ENCODE measurements at places on chromosomes 7 and 10.

- DNase-seq: no peak
Observed at GRCh38 chr7:153698046-153698445, 354.2 kb upstream of the DPP6 start.

DNA sequence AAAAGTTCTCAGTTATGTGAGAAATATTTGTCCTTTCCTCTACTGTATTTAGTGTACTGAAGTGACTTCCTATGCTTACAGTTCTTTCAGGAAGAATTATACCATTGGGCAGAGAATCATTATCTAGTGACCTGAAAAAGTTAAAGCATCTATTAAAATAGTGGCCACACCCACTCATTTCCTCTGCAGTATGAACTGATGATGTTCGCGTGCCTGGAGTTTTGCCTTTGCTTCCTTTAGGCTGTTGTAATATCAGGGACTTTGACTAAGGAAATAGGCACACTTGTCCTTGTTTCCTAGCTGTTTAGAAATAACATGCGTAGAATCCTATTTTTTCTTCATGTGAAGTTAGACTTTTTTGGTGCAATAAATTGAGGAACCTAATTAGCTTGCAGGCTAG lies 100.7 kb downstream of the ZMYND11 start:
- peak; percentile 39 for DNase-seq

DNA sequence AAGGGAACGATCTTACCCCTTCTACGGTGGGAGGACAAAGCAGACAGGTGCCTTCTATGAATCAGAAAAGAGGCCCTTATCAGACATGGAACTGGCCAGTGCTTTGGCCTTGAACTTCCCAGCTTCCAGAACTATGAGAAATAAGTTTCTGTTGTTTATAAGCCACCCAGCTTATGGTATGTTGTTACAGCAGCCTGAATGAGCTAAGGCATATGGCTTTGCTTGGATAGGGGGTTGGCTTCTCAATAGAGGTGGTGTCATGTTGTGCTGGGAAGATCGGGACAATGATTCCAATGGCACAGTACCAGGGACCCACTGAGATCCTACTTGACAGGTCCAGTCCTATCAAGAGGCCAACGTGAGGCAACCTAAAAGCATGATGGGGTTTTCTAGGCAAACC lies 183.4 kb upstream of the BMPER start:
- DNase-seq: no peak

DNA sequence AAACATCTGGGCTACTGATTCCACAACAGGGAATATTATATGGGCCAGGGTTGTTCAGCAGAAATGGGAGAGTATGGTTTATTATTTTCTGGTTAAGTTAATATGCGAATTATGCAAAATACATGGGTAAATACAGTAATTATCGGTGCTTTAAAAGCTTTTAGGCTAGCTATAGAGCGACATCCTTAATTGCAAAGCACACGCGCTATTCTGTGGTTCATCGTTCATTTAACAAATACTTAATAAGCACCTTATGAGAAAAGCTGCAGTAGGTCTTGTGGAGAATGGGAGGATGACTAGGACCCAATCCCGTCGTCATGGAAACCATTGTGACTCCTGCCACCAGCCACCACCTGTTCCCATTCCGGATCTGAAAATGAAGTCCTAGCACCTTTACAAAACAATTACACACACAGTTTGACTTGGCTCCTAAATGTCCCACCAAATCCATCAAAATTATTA lies 623 bp upstream of the CEP41 start:
- peak; percentile 22 for DNase-seq

GRCh38 chr7:108723381-108723814 lies 153.7 kb downstream of the DNAJB9 start:
- DNase-seq: no peak

GRCh38 chr7:35729061-35729783 lies 34.3 kb upstream of the HERPUD2 start:
- no peak for DNase-seq

GRCh38 chr10:78140066-78140630 lies 106.5 kb downstream of the RPS24 start:
- no peak for DNase-seq

DNA sequence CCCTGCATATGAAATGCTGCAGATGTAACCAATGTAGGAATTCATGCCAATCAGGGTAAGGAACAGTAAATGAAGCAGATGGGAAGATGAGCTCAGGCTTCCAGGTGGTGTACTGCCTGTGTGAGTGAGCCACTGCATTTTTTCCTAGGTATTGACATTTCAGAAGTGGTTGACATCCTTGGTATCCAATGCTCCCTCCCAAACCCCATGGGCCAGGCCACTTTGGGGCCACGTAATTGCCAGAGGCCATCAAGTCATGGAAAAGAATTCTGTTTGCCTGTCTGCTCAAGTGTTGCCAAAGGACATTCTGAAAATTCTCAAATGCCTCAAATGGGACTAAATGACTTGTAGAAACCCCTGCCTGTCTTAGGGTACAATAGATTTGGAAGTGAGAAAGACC lies 384.6 kb downstream of the GATA3 start:
- no peak for DNase-seq

DNA sequence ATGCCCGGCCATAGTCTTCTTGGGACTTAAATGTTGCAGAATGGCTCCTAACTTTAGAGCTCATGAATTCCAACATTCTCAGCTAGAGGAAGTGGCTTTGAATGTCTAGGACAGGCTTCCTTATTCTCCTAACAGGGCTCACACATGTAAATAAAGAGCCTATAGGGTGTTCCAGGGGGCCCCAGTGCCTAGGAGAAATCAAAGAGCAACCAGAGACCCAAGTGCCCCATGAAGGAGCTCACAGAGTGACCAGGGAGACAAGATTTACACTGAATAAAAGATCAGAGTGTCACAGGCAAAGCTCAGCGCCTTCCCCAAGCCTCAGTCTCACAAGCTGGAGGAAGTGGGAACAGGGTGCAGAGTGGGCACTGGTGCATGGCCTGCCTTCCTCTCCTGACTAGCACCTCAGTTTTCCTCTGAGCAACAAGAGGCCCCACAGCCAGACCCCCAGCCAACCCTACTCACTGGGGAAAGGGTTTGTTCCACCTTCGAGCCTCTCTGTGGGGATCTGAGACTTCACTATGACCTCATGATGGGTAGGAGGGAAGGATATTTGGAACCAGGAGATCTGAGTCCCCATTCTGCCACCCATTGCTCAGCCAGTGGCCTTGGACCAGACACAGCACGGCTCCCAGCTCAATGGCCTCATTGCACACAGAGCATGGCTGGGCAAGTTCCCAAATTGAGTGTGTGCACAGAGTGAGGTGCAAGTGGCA lies 16.0 kb downstream of the TMEM273 start:
- no peak for DNase-seq

- no peak for DNase-seq
Observed at GRCh38 chr7:105743351-105744090, 132.9 kb downstream of the ATXN7L1 start.

DNA sequence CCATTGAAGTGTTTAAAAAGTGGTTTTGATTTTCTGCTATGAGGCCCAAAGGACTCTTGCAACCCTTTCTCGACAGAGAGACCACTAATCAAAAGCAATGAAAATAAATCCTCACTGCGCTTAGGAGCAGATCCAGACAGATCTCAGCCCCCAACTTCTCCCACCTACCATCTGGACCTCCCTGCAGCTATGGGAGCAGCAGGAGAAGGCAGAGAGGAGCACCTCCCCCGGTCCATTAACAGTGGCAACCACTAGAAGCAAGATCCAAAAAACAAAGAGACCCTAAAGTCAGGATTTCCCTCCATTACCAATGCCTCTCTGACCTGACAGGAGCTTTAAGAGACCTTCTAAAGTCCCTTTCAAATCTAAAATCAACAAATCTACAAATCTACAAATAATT lies 99.0 kb upstream of the LSM8 start:
- no peak for DNase-seq

DNA sequence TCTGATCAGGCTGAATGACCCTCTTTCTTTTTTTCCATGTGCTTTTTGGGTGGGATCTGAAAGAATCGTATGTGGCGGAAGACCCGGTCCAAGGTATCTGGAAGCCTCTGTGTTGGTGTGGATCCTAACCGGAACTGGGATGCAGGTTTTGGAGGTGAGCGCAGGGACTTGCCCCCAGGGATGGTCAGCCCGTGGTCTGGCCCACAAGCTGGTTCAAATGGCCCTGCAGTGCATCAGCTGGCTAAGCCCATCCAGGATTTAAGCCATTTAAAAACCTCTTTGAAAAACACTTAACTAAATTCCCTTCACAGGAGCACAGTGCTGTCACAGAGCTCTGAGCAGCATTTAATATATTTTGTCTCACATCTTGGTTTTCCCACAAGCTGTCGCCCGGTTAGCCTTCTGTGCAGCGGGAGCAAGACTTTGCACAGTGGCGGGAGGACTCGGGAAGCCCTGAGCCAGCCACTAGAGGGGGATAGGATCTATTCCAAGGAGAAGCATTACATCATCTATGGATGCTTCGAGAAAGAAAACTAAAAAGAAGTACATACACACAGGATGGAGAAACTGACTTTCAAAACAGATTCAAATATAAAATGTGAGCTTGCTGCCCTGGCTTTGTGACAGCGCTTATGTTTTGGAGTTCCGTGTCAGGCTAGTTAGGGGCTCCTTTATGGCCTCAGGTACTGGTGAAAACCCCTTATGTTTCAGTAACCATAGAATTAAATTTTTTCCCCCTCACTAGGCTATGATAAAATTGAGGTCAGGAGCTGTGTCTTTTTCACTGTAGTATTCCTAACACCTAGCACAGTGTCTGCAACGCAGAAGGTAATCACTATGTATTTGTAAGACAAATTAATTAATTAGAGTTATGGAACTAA lies 11.3 kb downstream of the CPA2 start:
- DNase-seq: peak; percentile 73

DNA sequence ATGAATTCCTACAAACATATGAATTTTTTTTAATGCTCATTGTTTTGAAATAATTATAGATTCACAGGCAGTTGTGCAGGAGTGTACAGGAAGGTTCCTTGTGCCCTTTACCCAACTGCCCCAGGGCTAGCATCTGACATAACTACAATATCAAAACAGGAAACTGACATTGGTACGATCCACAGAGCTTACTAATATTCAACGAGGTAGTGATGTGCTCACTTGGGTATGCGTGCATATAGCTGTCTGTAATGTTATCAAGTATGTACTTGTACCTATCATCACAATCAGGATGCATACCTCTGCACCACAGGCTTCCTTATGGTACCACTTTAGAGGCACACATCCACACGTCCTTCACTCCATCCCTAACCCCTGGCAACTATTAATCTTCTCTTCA lies 68.3 kb downstream of the BMS1 start:
- DNase-seq: no peak

GRCh38 chr10:102660888-102661657 lies 16.8 kb downstream of the TRIM8 start:
- peak; percentile 81 for DNase-seq

DNA sequence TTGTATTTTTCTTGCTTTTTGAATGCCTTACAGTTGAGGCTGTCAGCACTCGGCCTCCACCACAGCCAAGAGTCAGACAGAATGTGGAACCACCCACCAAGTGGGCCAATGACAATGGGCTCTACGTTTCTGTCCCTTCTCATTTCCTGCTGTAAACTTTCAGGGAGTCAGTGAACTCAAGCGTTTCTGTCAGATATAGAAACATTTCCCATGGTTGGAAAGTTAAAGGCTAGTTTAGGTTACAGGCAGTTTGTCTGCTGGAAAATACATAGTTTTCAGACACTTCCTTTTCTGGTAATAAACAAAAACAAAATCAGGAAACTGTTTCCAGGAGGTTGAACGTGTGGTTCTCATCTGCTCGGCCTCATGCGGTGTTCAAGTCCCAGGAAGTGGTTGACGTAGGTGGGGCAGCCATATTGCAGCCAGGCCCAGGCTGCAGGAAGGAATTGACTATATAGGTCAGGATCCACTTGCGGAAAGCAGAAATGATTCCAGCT lies 245.1 kb downstream of the CAMK1D start:
- no peak for DNase-seq

DNA sequence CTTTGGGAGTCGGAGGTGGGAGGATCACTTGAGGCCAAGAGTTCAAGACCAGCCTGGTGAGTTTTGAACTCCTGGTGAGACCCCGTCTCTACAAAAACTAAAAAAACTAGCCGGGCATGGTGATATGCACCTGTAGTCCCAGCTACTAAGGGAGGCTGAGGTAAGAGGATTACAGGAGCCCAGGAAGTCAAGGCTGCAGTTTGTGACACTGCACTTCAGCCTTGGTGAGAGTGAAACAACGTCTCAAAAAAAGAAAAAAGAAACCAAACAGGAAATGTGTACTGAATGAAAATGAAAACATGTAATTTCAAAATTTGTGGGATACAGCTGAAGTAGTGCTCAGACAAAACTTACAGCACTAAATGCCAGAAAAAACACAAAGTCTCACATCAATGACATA lies 7.6 kb downstream of the ARHGAP12 start:
- no peak for DNase-seq

DNA sequence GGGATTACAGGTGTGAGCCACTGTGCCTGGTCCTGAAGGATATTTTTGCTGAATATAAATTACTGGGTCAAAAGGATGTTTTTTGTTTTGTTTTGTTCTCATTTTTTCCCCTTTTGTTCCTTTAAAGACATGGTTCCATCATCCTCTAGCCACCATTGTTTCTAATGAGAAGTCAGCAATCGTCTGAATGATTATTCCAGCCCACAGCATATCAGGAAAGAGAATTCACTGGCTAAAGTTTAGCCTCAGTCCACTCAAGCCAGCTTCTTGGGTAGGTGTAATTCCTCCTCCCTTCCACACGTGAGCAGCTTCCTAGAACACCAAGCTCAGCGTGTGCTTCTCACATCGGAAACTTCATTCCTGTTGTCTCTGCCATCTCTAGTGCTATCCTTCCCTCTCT lies 112.8 kb upstream of the INSIG1 start:
- DNase-seq: no peak

GRCh38 chr10:37789590-37789989 lies 67.8 kb downstream of the ZNF248 start:
- DNase-seq: no peak

- peak; percentile 82 for DNase-seq
Observed at GRCh38 chr10:61786728-61787127, 114.8 kb upstream of the ARID5B start.

Data from AG20443 (cell line).